ENCODE measurements at places on chromosomes 7 and 10.
A peak's percentile ranks its signal among the peaks of the same experiment; 100 is the strongest.

DNA sequence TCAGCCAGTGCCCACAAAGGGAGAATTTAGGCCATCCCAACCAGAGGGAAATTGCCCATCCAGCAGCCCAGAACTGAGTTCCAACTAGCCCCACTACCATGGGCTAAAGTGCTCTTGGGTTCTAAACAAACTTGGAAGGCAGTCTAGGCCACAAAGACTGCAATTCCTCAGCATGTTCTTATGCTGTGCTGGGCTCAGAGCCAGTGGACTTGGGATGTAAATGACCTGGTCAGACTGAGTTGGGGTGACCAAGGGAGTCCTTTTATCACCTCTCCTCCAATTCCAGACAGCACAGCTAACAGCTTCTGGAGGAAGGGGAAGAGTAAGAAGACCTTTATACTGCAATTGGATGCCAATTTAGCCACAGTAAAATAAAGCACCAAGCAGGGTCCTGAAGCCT, 607.2 kb upstream of the KCND2 start:
- no peak for DNase-seq

DNA sequence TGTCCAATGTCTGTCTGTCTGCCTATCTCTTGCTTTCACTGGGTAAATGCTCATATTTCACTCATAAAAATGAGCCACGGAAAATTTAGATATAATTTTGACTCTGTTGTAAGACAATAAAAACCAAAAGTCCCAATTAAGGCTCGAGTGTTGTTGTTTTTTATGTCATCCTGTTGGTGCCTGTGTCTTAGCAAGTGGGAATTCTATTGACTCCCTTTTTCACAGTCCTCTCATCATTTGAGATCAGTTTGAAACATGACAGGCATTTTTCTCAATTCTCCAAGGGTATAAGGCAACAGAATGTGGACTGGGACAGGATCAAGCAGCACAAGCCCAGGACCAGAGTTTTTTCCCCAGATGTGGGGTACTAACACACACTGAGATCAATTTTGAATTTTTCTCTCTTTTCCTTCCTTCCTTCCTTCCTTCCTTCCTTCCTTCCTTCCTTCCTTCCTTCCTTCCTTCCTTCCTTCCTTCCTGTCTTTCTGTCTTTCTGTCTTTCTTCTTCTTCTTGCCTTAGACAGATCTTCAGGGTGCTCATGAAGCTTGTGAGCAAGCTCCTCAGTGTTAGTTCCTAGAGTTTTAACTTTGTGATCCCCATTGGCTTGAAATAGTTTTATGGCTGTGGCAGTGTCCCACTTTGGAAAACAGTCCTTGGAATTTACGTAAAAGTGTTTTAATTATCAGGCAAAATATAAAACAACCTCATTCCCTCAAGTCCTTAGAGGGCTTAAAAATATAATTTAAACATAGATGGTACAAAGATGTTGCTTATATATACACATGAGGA, 3.2 kb upstream of the NEUROD6 start:
- no peak for DNase-seq

DNA sequence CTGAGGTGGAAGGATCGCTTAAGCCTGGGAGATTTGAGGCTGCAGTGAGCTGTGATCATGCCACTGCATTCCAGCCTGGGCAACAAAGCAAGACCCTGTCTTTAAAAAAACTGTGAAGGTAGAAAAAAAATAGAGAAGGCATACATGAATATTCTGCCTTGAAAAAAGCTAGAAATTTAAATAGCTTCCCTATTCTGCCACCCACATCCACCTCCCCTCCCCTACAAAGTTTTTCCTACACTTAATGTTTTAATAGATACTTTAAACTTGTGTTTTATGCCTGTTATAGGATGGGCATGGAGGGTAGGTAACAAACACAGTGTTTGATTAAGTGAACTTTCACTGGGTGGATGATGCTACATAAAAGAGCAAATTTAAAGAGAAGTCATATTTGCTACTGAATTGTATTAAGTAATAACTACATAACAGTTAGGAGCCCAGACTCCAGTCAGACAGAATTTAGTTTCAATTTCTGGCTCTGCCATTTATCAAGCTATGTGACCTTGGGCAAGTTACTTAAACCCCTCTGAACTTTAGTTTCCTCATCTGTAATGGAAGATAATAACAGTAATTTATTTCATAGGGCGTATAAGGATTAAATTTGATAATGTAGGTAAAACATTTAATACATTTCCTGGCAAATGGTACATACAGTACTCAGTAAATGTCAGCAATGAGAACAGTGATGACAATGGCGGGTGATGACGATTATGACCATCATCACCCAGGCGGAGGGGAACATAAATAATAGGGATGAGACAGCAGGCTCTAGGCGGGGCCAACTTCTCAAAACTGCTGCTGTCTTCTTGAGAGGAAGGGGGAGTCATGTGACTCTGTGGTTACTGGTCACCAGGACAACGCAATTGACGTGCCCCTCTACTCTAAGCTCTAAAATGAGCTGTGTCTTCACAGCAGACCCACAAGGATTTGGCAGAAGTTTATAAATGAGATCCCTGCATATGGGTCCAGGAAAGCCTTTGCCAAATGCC, 15.8 kb downstream of the DNMBP start:
- DNase-seq: peak; percentile 55

DNA sequence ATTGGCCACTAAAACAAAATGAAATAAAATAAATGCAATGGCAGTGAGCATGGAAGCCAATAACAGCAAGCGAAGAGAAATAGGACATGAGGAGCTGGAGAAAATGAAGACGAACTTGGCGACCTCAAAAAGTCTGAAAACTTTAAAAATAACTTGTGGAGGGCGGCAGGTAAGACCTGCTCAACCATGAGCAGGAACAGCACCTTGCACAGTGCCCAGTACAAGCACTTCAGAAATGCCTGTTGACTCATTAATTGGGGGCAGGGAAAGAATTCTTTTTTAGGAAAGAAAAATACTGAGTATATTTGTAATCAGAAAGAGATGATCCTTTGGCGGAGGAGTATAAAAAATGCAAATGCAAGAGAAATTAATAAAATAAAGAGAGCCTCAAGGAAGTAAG, 78.0 kb downstream of the XPNPEP1 start:
- no peak for DNase-seq

GRCh38 chr7:151954866-151955820, 1.1 kb upstream of the GALNTL5 start:
- no peak for DNase-seq

- DNase-seq: no peak
Measured at GRCh38 chr7:69596723-69597277, 1.5 kb upstream of the AUTS2 start.

DNA sequence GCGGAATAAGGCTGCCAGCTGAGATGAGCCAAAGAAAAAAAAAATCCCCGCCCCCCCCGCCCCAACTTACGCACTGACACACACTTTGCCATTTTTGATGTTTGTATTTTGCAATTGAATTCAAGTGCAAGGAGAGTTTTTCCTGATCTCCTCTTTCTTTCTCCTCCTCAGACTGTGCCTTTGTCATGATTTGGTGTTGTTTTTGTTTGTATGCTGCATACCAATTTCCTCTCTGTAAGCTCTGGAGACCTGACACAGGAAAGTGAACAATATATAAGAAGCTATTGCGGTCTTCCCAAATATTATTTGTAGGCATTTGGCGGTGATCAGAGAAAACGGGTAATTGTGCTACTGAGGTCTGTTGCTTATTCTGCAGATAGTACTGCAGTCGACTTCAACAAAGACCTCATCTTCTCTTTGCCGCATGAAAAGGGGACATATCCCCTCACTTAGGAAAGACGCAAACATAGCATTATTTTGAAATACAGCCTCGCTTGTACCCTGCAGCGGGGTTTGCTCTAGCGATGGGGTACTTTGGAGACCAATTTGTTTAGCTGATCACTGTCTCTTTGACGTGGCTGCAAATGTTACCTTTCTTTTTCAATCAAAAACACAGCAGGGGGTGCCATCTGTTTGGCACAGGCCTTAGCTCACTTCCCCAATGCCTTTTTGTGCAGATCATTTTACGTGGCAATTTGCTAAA, 206.6 kb downstream of the SKAP2 start:
- DNase-seq: no peak

DNA sequence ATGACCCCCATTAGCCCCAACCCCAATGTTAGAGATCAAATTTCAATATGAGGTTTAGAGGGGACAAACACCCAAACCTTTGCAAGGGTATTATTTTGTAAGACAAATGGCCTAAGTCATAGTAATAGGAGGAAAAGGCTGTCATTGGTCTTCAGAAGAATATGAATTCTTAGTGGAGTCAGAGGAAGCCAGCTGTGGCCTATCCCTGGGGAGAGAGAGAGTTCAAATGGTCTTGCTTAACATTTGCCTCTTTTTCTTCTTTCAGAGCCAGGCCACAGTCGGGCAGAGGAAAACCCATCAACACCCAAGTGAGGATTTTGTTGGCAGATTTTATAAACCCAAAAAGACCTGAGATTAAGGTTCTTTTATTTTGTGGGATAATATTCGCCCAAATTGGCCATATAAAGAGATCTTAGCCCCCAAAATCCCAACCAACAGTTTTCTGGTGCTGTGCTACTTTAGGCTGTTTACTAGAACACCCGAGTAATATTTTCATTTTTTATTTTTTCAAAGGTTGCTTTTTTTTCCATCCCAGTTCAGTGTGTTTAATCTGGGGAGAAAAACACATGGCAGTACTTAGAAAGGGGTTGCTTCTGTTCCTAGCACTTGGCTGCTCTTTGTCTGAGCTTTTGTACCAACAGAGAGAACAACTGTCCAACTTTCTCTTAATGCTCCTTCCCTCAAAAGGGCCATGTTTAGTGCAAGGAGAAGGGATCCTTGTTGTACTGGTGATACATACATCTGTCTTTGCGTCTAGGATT, 26.8 kb upstream of the ARMC3 start:
- no peak for DNase-seq

Measured in CD4-positive, alpha-beta T cell treated with Interleukin-12 subunit alpha and Interleukin-12 subunit beta, for 1 hour (primary cell).